ENCODE measurements at places on chromosomes 2 and 18. TPM values are rescaled to one million over a fixed set of nuclear protein-coding genes. Genes with fewer than 3 reads are reported as not detected.

CROCC2 gene
- not detected for total RNA-seq

GRCh38 chr18:63291278-63291677, 28.3 kb downstream of the BCL2 start:
- no peaks in the 10 kb centered on the region for H3K27me3 ChIP-seq
- H3K4me3 ChIP-seq, result no peak overlapping the region
- peaks cover 14% of the 10 kb centered on the region for H3K4me1 ChIP-seq
- no peak for DNase-seq
- peaks cover 39% of the 10 kb centered on the region for H3K36me3 ChIP-seq

DNA sequence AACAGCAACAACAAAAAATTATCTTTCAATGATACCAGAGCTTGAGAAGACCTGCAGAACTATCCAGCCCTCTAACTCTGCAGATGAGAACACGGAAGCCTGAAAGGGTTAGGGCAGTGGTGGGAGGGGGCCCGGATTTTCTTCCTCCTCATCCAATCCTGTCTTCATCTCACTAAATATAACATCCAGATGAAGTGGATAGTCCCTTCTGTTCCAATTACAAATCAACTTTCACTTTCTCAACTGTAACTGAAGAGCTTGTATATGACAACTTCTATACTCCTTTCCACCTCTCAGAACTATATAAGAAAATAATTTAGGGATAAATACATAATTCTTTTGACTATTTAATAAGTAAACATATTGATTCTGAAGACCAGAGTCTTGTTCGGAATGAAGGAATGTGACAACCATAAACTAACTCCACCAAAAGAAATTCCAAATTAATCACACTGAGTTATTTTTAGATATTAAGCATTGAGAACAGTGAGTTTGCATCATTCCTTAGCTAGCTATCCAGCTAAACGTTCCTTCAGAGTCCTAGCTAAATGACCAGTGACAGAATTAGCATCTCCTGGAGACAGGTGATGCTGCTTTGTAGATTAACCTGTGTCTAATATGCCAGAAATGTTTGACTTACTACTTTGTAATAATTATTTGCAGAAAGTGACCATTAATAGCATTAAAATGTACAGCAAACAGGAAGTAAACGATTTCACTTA, 32.7 kb downstream of the SFT2D3 start:
- peaks cover 29% of the 10 kb centered on the region for H3K36me3 ChIP-seq
- no peak overlapping the region for H3K4me3 ChIP-seq
- H3K4me1 ChIP-seq, result no peaks in the 10 kb centered on the region
- H3K27ac ChIP-seq, result no peak overlapping the region
- no peaks in the 10 kb centered on the region for H3K27me3 ChIP-seq
- DNase-seq, result no peak

DNA sequence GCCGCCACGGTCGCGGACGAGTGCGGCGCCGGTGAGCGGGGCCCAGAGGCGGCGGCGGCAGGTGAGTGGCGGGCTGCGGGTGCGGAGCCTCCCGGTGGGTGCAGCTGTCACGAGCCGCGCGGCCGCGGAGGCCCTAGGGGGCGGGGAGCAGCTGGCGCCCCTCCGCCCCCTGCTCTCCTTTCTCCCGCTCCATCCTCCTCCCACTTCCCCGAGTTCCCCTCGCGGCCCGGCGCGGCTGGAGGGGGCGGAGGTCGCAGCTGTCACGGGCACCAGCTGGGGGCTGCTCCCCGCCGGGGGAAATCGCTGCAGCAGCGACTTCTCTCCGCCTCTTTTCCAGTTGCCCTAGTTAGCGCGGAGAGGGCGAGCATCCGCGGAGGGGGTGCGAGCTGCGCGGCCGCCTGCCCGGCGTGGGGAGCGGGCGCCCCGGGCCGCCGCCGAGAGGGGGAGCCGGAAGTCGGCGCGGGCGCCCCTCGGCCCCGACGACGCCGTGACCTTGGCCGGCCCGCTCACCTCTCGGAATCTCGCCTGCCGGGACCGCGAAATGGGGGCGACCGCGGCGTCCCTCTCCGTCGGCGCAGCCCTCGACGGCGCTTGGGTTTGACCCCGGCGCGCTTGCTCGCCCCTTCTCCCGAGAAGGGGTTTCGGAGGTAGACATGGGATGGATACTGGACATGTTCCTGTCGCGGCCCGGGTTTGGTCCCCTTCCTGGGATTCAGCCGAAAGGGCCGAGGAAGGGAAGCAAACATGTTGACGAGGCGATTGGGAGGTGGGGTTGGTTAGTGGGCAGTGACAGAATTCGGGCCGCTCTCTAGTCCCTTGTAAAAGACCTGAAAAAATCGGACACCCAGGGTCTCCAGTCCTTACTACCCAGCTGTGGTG, 727 bp downstream of the NCOA1 start:
- H3K4me1 ChIP-seq, result peaks cover 45% of the 10 kb centered on the region
- DNase-seq, result peak; percentile 61
- H3K36me3 ChIP-seq, result no peaks in the 10 kb centered on the region
- H3K27me3 ChIP-seq, result no peaks in the 10 kb centered on the region
- peak overlapping the region; percentile 78 for H3K27ac ChIP-seq

GRCh38 chr18:20996418-20996817, 115.2 kb downstream of the ROCK1 start:
- H3K27me3 ChIP-seq, result no peaks in the 10 kb centered on the region
- H3K4me3 ChIP-seq, result no peak overlapping the region
- H3K36me3 ChIP-seq, result peaks cover 78% of the 10 kb centered on the region
- H3K27ac ChIP-seq, result peak overlapping the region; percentile 9
- peaks cover 17% of the 10 kb centered on the region for H3K4me1 ChIP-seq
- DNase-seq, result no peak

- H3K27me3 ChIP-seq, result no peaks in the 10 kb centered on the region
- H3K4me1 ChIP-seq, result no peaks in the 10 kb centered on the region
- H3K4me3 ChIP-seq, result no peak overlapping the region
- H3K27ac ChIP-seq, result no peak overlapping the region
- no peak for DNase-seq
- peaks cover 82% of the 10 kb centered on the region for H3K36me3 ChIP-seq
Measured at GRCh38 chr2:24304098-24304497, 56.2 kb downstream of the ITSN2 start.

- no peaks in the 10 kb centered on the region for H3K36me3 ChIP-seq
- H3K27ac ChIP-seq, result no peak overlapping the region
- H3K27me3 ChIP-seq, result no peaks in the 10 kb centered on the region
- no peak for DNase-seq
Measured at GRCh38 chr2:37544591-37545031, 126.8 kb downstream of the CDC42EP3 start.

OTOF gene
- total RNA-seq, result not detected

DNA sequence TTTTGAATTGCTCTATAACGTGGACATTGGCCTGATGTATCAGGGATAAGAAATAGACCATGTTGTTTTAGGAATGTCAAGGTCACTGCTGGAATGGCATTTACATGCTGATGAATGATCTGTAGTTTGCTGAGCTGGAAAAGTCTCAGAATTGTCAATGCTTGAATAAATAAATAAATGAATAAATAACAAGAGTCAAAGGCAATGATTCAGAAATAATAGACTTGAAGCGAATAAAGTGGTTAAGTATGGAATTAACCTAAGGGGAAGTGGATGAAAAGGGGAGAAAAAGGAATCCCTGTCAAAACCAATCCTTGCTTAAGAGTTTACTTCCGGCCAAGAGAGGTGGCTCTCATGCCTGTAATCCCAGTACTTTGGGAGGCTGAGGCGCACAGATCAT, 1620.0 kb downstream of the SUCLG1 start:
- H3K4me1 ChIP-seq, result no peaks in the 10 kb centered on the region
- no peaks in the 10 kb centered on the region for H3K36me3 ChIP-seq
- no peak for DNase-seq
- no peaks in the 10 kb centered on the region for H3K27me3 ChIP-seq
- no peak overlapping the region for H3K27ac ChIP-seq
- no peak overlapping the region for H3K4me3 ChIP-seq

GRCh38 chr18:55751476-55751875, 163.5 kb upstream of the TCF4 start:
- H3K27me3 ChIP-seq, result no peaks in the 10 kb centered on the region
- no peak overlapping the region for H3K27ac ChIP-seq
- H3K36me3 ChIP-seq, result no peaks in the 10 kb centered on the region
- no peak for DNase-seq

DNA sequence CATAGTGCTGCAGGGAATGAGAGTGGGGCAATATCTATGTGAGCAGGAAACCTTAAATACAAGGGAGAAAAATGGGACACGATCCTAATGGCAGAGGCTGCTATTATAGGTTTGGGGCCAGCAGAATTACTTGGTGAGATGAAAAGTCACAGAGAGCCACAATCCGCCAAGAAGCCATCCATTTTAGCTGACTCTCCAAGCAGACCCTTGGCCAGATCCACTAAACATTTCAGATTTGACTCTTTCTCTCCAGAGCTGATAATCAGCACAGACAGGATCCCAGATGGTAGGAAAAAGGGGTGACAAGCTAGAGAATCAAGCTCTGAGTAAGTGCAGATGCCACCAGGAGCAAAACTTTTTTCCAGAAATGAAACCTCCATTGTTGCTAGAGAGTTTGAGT, 61.5 kb downstream of the MAPK4 start:
- peaks cover 18% of the 10 kb centered on the region for H3K27me3 ChIP-seq
- DNase-seq, result no peak
- H3K4me1 ChIP-seq, result no peaks in the 10 kb centered on the region
- no peak overlapping the region for H3K27ac ChIP-seq
- H3K4me3 ChIP-seq, result no peak overlapping the region

PSMA8 gene
- total RNA-seq, result 0.89 TPM

DNA sequence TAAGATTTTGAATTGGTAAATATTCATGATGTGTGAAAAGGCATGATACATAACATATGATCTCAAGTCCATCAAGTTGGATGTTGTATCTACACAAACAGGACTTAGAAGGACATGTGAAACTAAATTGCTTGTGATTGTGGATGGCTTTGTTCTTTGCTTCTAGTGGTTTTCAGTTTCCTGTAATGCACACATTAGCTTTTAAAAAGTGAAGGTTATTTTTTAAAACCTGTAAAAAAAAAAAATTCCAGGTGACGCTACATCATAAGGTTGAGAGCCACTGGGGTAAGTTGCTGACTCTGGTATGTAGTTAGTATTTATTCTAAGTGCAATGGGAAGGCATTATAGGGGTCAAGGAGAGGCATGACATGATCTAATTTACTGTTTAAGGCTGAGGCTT, 48.4 kb upstream of the TMEM247 start:
- H3K36me3 ChIP-seq, result no peaks in the 10 kb centered on the region
- no peak overlapping the region for H3K27ac ChIP-seq
- H3K27me3 ChIP-seq, result peaks cover 5% of the 10 kb centered on the region
- no peak for DNase-seq
- H3K4me1 ChIP-seq, result no peaks in the 10 kb centered on the region

- H3K4me1 ChIP-seq, result no peaks in the 10 kb centered on the region
- no peaks in the 10 kb centered on the region for H3K27me3 ChIP-seq
- H3K27ac ChIP-seq, result no peak overlapping the region
- H3K4me3 ChIP-seq, result no peak overlapping the region
- no peaks in the 10 kb centered on the region for H3K36me3 ChIP-seq
Measured at GRCh38 chr2:107927034-107927534, 59.2 kb upstream of the SLC5A7 start.

DNA sequence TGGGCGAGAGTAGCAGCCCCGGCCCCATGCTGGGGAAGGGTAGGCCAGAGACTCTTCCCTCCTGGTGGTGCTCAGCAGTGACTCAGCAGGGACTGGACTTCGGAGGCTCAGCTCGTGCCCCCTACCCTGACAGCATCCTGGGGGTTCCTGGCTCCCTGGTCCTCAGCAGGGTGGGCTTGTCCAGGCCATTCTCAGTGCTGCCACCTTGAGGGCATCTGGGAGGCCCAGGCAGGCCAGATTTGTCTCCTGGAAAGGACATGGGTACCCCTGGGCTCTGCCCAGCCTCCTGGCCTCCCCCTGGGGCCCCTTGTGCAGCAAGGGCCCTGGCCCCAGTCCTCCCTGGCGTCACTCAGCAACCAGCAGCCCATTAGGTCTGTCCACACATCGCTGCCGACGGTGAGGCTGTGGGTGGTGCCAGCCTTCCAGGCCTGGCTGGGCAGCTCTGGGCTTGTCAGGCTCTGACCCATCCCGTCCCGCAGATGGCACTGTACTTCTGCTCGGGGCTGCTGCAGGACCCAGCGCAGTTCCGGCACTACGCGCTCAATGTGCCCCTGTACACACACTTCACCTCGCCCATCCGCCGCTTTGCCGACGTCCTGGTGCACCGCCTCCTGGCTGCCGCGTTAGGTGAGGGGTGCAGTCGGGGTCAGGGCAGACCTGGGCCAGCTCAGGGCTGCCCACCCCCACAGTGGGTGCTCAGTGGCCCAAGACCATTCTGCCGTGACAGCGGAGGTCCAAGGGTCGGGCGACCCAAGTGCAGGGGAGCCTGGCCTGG, 45.0 kb upstream of the ALPP start:
- no peaks in the 10 kb centered on the region for H3K4me1 ChIP-seq
- no peak for DNase-seq
- H3K36me3 ChIP-seq, result peaks cover 11% of the 10 kb centered on the region
- H3K27me3 ChIP-seq, result no peaks in the 10 kb centered on the region

TMEFF2 gene
- total RNA-seq, result not detected
